ENCODE measurements at places on chromosomes 4 and X. TPM values are rescaled to one million over a fixed set of nuclear protein-coding genes. Genes with fewer than 3 reads are reported as not detected.

The TMEM128 gene
- 15.7 TPM for total RNA-seq

The UCP1 gene
- not detected for total RNA-seq

The STPG2 gene
- total RNA-seq: 0.12 TPM

The CPLX1 gene
- not detected for total RNA-seq

The NAA11 gene
- not detected for total RNA-seq

The MSX1 gene
- total RNA-seq: 1.9 TPM

The EGF gene
- total RNA-seq: 0.35 TPM

The NLGN3 gene
- 0.08 TPM for total RNA-seq

The PARM1 gene
- 0.70 TPM for total RNA-seq

The ERCC6L gene
- not detected for total RNA-seq

The GASK1B gene
- 15.8 TPM for total RNA-seq

The RNF175 gene
- not detected for total RNA-seq

The PCDH7 gene
- total RNA-seq: 0.23 TPM

The CENPVL1 gene
- not detected for total RNA-seq

The LUZP4 gene
- total RNA-seq: not detected

The ASMT gene
- total RNA-seq: not detected

The GAB3 gene
- total RNA-seq: 1.3 TPM

The HPRT1 gene
- 11.3 TPM for total RNA-seq

The SUPT20HL2 gene
- total RNA-seq: not detected

The PWWP3B gene
- total RNA-seq: under 0.01 TPM

The UGT2B11 gene
- not detected for total RNA-seq

The ZNF827 gene
- total RNA-seq: 7.1 TPM

The ANKRD17 gene
- total RNA-seq: 44.2 TPM

The GPAT3 gene
- total RNA-seq: 1.1 TPM

The ADAMTS3 gene
- total RNA-seq: 1.6 TPM

The TEX13A gene
- not detected for total RNA-seq

The GPR34 gene
- not detected for total RNA-seq

The HOPX gene
- 0.23 TPM for total RNA-seq

The CENPE gene
- 3.9 TPM for total RNA-seq

The RGN gene
- 5.6 TPM for total RNA-seq

The UGT2B15 gene
- total RNA-seq: not detected

The DGKK gene
- not detected for total RNA-seq

The FAM9B gene
- total RNA-seq: not detected
